ENCODE measurements at places on chromosomes 1 and 21. TPM values are rescaled to one million over a fixed set of nuclear protein-coding genes. Genes with fewer than 3 reads are reported as not detected.

DNA sequence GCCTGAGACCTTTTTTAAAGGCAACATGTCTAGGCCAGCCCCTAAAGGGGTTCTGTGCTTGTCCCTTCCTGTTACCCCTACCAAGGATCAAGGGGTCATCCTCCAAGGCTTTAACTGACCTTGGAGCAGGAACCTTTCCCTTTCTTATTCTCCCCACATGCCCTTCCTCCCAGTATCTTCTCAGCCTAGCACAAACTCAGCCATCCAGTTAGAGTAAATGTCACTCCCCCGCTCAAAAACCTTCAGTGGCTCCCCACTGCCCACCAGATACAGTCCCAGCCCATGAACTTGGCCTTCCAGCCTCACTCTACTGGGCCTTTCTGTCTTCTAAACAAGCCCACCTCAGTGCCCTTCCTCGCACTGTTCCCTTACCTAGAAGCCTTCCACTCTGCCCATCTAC lies 8.8 kb downstream of the C1QB start:
- DNase-seq, result no peak

DNA sequence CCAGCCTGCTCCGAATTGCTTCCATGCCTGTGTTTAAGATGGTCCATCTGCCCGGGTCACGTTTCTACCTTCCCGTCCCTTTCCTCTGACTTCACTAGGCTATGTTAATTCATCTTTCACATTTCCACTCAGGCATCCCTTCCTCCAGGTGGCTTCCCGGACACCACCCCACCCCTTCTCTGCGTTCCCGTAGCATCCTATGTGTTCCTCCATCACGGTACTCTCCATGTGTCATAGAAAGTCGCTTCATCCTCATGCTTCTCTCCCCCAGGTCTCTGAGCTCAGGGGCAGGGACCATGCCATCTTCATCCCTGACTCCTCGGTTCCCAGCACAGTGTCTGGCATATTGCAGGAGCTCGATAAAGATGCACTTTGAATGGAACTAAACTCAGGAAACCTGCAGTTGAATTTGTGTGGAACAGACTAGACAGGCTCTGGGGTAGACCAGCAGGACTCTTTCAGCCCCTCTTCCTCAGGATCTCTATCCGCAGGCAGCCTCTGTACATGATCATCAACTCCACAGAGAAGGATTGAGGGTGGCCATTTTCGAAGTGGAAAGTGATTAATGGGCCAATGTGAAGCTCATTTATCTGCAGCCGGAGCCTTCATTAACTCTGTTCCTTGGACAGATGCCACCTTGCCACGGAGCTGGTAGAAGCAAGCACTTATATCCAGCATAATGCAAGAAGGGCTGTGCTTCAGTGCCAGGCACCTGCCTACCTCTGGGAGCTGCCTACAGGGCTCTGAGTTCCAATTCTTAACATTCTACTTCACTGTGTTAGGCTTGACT lies 9.1 kb downstream of the C1orf226 start:
- no peak for DNase-seq

DNA sequence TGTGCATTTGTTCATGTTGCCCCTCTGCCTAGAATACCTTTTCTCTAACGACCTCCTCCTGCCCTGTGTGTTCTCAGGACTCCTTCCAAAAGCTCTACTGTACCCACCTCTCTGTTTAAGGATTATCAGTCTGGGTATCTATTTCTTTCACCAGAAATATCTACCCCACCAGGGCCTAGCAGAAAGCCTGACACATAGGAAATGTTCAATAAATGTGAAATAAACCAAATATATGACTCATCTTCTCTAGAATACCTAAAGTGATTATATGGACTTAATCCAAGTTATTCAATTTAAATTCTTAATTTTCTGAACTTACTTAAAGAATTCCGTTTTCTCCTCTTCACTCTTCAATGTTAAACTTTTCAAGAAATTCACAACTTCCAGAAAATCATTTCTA lies 27.1 kb downstream of the SCYL3 start:
- DNase-seq, result no peak

- no peak for DNase-seq
Measured at GRCh38 chr1:43634721-43635120, 15.2 kb upstream of the KDM4A start.

COL9A2 gene
- polyA plus RNA-seq, result 1.8 TPM

LHX8 gene
- polyA plus RNA-seq, result not detected

CELA2B gene
- not detected for polyA plus RNA-seq

- DNase-seq, result peak; percentile 77
Measured at GRCh38 chr21:26788790-26789189, 56.4 kb downstream of the ADAMTS1 start.

KCND3 gene
- 3.5 TPM for polyA plus RNA-seq

LACTBL1 gene
- not detected for polyA plus RNA-seq

GRCh38 chr1:211478376-211478775 lies 13.6 kb downstream of the RD3 start:
- no peak for DNase-seq

DNA sequence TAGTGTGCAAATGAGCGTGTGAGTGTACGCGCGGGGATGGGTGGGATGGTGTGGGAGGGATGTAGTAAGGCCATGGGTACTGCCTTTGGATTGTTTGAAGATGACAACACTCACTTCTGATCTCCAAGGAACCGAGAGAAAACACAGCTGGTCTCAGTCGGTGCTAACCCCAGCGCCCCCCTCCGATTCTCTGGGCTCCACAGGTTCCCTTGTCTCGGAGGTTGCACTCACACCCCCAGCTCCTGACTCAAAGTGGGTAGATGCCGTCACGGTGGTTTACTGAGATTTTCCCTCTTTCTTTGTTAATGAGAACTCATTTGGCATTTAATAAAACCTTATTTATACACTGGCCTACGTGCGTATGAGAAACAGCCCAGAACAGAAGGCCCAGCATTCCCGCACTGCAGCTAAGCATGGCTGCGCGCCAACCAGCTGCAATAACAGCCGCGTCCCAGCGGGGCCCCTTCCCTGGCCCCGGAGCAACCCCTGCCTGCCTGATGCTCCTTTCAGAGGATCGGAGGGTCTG lies 25.8 kb downstream of the ABCA4 start:
- peak; percentile 90 for DNase-seq

- DNase-seq, result no peak
Measured at GRCh38 chr1:214044438-214045214, 56.9 kb downstream of the PROX1 start.

AMIGO1 gene
- polyA plus RNA-seq, result 2.8 TPM

HUNK gene
- 0.14 TPM for polyA plus RNA-seq

GRCh38 chr1:42420911-42421585 lies 34.8 kb downstream of the ZMYND12 start:
- DNase-seq, result peak; percentile 18

- no peak for DNase-seq
Measured at GRCh38 chr21:42343963-42344510, 6.8 kb downstream of the TFF2 start.

DNA sequence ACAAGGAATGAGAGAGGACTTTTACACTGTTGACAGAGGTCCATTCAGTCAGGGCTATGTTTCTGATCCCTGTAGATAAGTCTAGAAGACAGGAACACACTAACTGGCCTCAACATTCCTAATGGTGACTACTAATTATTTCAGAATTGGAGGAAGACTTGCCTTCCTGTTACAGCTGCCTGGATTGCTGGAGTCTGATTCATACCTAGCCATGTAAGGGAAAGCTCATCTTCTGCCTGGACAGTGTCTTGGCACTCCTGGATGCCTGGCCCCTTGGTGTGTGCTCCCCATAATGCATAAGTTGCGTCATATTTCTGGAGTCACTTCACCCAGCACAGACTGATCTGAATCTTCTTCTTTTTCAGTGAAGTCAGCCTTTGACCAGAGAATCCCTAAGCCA lies 326.0 kb upstream of the RUNX1 start:
- no peak for DNase-seq

- no peak for DNase-seq
Measured at GRCh38 chr21:15659753-15660422, 69.9 kb upstream of the USP25 start.

AQP10 gene
- polyA plus RNA-seq, result 0.35 TPM

CD244 gene
- not detected for polyA plus RNA-seq

DNA sequence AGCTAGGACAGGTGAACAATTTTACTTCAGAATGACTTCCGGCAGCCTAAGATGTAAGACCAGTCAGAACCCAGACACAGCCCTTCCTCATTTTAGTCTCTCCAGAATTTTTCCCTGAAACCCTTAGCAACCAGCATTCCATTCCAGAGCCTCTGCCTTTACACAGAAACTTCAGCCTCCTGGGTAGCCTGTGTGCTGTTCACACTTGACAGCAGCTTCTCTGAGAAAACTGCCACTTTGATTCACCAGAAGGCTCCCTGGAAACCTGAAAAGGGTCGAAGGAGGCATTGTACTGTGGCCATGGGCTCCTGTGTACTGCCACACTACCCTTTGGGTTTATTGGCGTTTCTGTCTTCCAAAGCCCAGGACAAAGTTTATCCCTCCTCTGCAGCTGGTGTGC lies 17.4 kb downstream of the HYI start:
- DNase-seq, result no peak

GRCh38 chr1:185054365-185055060 lies 9.2 kb downstream of the RNF2 start:
- DNase-seq, result no peak

NEK2 gene
- 0.04 TPM for polyA plus RNA-seq

GRCh38 chr1:32891241-32891570 lies 4.9 kb downstream of the HPCA start:
- DNase-seq, result no peak

- no peak for DNase-seq
Measured at GRCh38 chr1:37905727-37906126, 41.1 kb downstream of the INPP5B start.

GRCh38 chr1:6352138-6352563 lies 41.4 kb downstream of the ACOT7 start:
- DNase-seq, result no peak

GRCh38 chr1:181097242-181097641 lies 8.7 kb downstream of the IER5 start:
- no peak for DNase-seq

- peak; percentile 43 for DNase-seq
Measured at GRCh38 chr1:203475012-203475981, at the start of gene PRELP. Gene PRELP, plus strand, starts transcription at chr1:203475806. Its CDS starts 7,379 bp downstream, at chr1:203483185.

DNA sequence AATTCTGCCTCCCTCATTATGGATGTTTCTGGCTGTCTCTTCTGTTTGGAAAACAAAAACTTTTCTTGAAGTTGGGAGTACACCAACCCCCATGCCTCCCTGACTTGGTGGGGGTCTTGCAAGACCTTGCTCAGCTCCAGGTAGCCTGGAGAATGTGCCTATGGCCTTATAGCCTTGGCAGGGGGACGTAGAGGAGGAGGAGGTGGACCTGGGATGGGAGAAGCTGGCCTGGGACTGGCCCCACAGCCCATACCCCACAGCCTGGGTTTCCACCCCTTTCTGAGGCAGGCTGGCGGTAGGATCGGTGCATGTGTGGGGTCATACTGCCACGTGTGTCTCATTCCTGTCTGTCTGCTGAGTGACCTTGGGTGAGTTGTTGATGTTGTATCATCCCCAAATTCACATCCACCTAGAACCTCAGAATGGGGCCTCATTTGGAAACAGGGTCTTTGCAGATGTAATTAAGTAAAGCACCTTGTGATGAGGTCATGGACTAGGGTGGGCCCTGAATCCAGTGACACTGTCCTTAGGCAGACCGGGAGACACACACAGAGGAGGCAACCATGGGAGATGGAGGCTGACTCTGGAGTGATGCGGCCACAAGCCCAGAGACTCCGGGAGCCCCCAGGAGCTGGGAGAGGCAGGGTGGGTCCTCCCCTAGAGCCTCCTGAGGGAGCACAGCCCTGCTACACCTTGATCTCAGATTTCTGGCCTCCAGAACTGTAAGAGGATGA lies 18.5 kb downstream of the OBSCN start:
- no peak for DNase-seq

GRCh38 chr1:10626791-10627410 lies 152.2 kb downstream of the PEX14 start:
- DNase-seq, result no peak

- DNase-seq, result no peak
Measured at GRCh38 chr1:48944811-48945210, 168.1 kb upstream of the BEND5 start.

DNA sequence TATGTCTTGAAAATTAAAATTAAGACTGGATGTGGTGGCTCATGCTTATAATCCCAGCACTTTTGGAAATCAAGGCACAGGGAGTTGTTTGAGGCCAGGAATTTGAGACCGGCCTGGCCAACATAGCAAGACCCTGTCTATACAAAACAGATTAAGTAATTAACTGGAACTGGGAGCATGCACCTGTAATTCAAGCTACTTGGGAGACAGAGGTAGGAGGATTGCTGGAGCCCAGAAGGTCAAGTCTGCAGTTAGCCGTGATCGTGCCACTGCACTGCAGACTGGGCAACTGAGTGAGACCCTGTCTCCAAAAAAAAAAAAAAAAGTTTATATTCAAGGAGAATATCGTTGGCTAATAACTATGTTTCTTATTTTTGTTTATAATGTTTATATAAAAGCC lies 139.2 kb downstream of the USP25 start:
- no peak for DNase-seq
